ENCODE measurements at places on chromosomes 5 and 9. TPM values are rescaled to one million over a fixed set of nuclear protein-coding genes. Genes with fewer than 3 reads are reported as not detected.

The PRDM9 gene
- total RNA-seq = not detected

The HAVCR2 gene
- total RNA-seq = 0.20 TPM

The TAF11L10 gene
- not detected for total RNA-seq

The PRR16 gene
- total RNA-seq = not detected

The ZNF484 gene
- 3.4 TPM for total RNA-seq

The MAP1B gene
- total RNA-seq = 35.6 TPM

The IL9 gene
- total RNA-seq = not detected

The SPATA31C1 gene
- not detected for total RNA-seq

The FIBCD1 gene
- 16.1 TPM for total RNA-seq

The TMC1 gene
- not detected for total RNA-seq

The OTP gene
- total RNA-seq = 0.12 TPM

The SLC6A18 gene
- not detected for total RNA-seq

The MCIDAS gene
- 1.7 TPM for total RNA-seq

The TOR4A gene
- 31.1 TPM for total RNA-seq

The OR1B1 gene
- not detected for total RNA-seq

The NRG2 gene
- 1.3 TPM for total RNA-seq

The FBP1 gene
- 0.13 TPM for total RNA-seq

The LHX3 gene
- total RNA-seq = 0.14 TPM

The WNT8A gene
- not detected for total RNA-seq

The DPYSL3 gene
- total RNA-seq = 16.2 TPM

The NPR3 gene
- total RNA-seq = 18.5 TPM

The TSLP gene
- total RNA-seq = not detected

The GABBR2 gene
- 0.34 TPM for total RNA-seq

The PCDHB3 gene
- total RNA-seq = not detected

The LEAP2 gene
- 1.0 TPM for total RNA-seq

The CCIN gene
- total RNA-seq = not detected

The ZNG1C gene
- total RNA-seq = 87.7 TPM

The C7 gene
- not detected for total RNA-seq

All from A549 treated with ZK216348 at 1 μM for 4 hours (cell line).